ENCODE measurements at places on chromosomes 5 and 9. TPM values are rescaled to one million over a fixed set of nuclear protein-coding genes. Genes with fewer than 3 reads are reported as not detected.
A peak's percentile ranks its signal among the peaks of the same experiment; 100 is the strongest.

DNA sequence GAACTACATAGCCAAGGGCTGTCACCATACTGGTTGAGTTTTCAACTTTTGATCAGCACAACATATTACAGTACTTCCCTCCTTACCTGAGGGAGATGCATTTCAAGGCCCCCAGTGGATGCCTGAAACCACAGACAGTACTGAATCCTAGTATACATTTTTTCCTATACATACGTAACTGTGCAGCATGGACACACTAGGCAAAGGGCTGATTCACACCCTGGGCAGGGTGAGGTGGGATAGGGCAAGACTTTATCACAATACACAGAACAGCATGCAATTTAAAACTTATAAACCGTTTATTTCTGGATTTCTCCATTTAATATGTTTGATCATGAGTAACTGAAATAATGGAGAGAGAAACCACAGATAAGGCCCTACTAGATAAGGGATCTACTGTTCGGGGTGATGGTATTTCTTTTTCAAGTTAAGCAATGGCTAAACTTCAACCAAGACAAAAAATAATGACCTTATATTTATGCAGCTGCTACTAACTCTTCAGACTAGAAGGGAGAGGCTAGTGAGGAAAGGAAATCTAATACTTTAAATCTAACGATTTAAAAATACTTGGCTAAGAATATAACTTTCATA is 186.9 kb upstream of the GNA14 start:
- H3K4me3 ChIP-seq, result no peak overlapping the region
- DNase-seq, result no peak
- no peak overlapping the region for H3K27ac ChIP-seq
- H3K4me1 ChIP-seq, result peaks cover 16% of the 10 kb centered on the region

- H3K27me3 ChIP-seq, result no peaks in the 10 kb centered on the region
- no peaks in the 10 kb centered on the region for H3K4me1 ChIP-seq
- H3K36me3 ChIP-seq, result no peaks in the 10 kb centered on the region
- no peak for DNase-seq
- H3K27ac ChIP-seq, result no peak overlapping the region
These were observed 568.2 kb upstream of the CDH18 start for GRCh38 chr5:20556115-20556763.

- no peak for DNase-seq
- H3K4me1 ChIP-seq, result no peaks in the 10 kb centered on the region
- no peak overlapping the region for H3K4me3 ChIP-seq
- H3K27me3 ChIP-seq, result no peaks in the 10 kb centered on the region
- H3K27ac ChIP-seq, result no peak overlapping the region
- H3K36me3 ChIP-seq, result no peaks in the 10 kb centered on the region
These were observed 1499.6 kb downstream of the EFNA5 start for GRCh38 chr5:106171132-106171531.

DNA sequence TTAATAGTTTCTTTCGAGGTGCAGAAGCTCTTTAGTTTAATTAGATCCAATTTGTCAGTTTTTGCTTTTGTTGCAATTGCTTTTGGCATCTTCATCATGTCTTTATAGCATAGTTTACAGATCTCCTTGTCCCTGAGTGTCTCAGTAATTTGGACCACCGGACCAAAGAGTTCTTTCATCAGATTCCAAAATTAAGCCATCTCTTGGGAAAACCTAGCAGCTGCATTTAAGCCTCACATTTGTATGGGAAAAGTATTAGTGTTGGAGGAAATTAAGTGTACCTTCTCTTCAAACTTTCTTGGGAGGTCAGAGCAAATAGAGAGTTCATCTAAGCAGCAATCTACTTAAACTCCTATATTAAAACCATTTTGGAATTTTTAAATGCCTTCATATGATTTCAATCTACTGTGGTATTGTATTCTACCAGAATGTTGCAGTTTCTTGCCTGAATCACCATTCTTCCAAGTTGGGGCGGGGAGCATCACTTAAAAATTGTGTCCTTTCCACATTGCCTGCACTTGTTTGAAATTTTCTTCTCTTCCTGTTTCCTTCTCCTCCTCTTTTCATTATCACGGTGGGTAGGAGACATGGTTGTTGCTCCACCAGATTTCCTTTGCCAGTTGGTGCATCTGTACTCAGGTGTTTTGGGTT is 97.3 kb upstream of the DAB2 start:
- H3K27ac ChIP-seq, result no peak overlapping the region
- no peak for DNase-seq
- peaks cover 4% of the 10 kb centered on the region for H3K4me1 ChIP-seq
- H3K36me3 ChIP-seq, result no peaks in the 10 kb centered on the region

GRCh38 chr9:76419782-76420380 is 25.7 kb upstream of the RFK start:
- DNase-seq, result no peak
- no peaks in the 10 kb centered on the region for H3K27me3 ChIP-seq

GRCh38 chr9:14318361-14318760 is 4.4 kb upstream of the NFIB start:
- H3K36me3 ChIP-seq, result no peaks in the 10 kb centered on the region
- peak overlapping the region; percentile 96 for H3K27ac ChIP-seq
- DNase-seq, result no peak
- peaks cover 51% of the 10 kb centered on the region for H3K4me1 ChIP-seq
- H3K27me3 ChIP-seq, result no peaks in the 10 kb centered on the region

The PCDHB2 gene
- 3.4 TPM for total RNA-seq

The CDH12 gene
- not detected for total RNA-seq

The SPAAR gene
- 0.49 TPM for total RNA-seq

All from vagina (tissue), 2 donors.